ENCODE measurements at places on chromosomes 6 and 20. TPM values are rescaled to one million over a fixed set of nuclear protein-coding genes. Genes with fewer than 3 reads are reported as not detected.

DNA sequence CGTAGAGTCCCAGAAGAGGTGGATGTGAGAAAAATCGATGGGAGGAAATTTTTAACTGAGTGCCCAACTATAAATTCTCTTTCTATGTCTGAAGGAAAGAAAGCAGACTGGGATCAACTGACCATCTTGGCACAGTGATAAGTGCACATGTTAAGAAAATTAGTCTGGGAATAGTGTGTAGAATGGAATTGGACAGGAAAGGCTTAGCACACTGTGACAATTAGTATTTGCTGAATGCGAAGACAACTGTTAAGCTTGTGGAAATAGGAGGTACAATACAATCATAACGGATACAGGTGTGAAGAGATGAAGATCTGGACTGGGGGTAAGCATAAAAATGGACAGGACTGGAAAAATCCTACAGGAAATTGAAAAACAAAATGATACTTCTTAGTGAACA is 114.3 kb downstream of the FAM50B start:
- DNase-seq = no peak

Gene USP49
- total RNA-seq = 2.0 TPM

Gene SIRPG
- total RNA-seq = not detected

Gene CDH26
- 1.1 TPM for total RNA-seq

DNA sequence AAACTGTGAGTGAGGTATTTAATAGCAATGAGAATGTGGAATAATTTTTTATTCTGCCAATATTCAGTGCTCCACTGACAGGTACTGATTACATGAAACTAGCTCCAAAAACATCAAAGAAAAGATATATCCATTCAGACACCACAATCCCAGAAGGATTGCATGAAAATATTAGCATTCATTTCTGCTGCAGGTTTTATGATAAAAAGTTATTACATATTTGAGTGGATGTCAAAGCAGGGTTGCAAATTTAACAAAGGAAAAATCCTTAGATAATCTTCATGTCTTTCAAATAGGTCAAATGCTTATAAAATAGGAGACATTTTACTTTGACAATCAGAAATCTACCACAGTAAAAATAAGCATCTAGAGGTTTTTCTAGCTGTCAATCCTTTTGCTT is 13.3 kb downstream of the MCHR2 start:
- DNase-seq = no peak
